CD8-positive, alpha-beta memory T cell (primary cell): ENCODE measurements at places on chromosomes 7 and 10. TPM values are rescaled to one million over a fixed set of nuclear protein-coding genes. Genes with fewer than 3 reads are reported as not detected.

DNA sequence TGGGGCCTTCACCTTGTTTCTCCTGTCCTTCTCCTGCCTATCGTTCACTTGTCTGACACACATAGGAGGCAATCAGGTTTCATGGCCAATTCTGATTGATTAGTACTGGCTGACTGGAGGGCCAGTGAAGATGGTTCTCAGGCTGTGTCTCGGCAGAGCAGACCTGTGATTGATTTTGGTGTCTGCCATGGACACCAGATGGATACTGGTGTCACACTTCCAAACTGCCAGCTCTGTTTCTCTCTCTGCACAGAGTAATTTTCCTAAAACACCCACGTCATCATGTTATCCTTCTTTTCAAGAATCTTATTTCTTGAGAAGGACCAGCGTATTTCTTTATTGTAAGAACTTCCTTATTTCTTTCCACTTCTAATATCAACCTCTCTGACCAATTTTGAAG lies 117.1 kb downstream of the ICA1 start:
- no peak for DNase-seq
- H3K4me3 ChIP-seq, result no peak overlapping the region
- H3K36me3 ChIP-seq, result no peaks in the 10 kb centered on the region
- no peaks in the 10 kb centered on the region for H3K27me3 ChIP-seq

The ENKUR gene
- total RNA-seq, result not detected

GRCh38 chr10:96440361-96441292 lies 73.1 kb downstream of the TLL2 start:
- no peaks in the 10 kb centered on the region for H3K4me1 ChIP-seq
- no peaks in the 10 kb centered on the region for H3K27me3 ChIP-seq
- H3K4me3 ChIP-seq, result no peak overlapping the region
- no peak for DNase-seq
- H3K36me3 ChIP-seq, result no peaks in the 10 kb centered on the region

GRCh38 chr10:48659790-48660189 lies 24.9 kb upstream of the WDFY4 start:
- peaks cover 5% of the 10 kb centered on the region for H3K4me1 ChIP-seq
- no peaks in the 10 kb centered on the region for H3K27me3 ChIP-seq
- DNase-seq, result no peak
- no peaks in the 10 kb centered on the region for H3K36me3 ChIP-seq
- H3K27ac ChIP-seq, result no peak overlapping the region

GRCh38 chr10:89657302-89657701 lies 12.3 kb upstream of the PANK1 start:
- H3K4me3 ChIP-seq, result no peak overlapping the region
- H3K27me3 ChIP-seq, result no peaks in the 10 kb centered on the region
- no peak overlapping the region for H3K27ac ChIP-seq
- H3K36me3 ChIP-seq, result no peaks in the 10 kb centered on the region

DNA sequence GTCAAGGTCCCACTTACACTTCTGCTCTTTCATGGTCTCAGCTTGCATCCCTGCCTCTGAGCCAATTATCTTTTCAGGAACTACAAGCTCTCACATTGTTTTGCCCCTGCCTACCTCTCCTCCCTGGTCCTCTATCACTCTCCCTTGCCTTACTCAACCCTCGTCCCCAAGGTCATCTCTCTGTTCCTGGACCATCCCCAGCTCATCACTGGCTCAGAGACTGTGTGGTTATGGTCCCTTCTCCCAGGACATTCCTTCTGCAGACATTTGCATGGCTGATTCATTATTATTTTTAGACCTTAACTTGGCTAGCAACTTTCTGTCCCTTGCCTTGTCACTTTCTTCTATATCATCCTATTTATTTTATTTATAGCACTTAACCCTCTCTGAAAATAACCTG lies 17.8 kb upstream of the GPAM start:
- no peaks in the 10 kb centered on the region for H3K36me3 ChIP-seq
- H3K4me1 ChIP-seq, result no peaks in the 10 kb centered on the region
- no peaks in the 10 kb centered on the region for H3K27me3 ChIP-seq
- DNase-seq, result no peak
- no peak overlapping the region for H3K4me3 ChIP-seq

GRCh38 chr7:71753956-71754664 lies 622.2 kb downstream of the GALNT17 start:
- no peaks in the 10 kb centered on the region for H3K27me3 ChIP-seq
- H3K27ac ChIP-seq, result no peak overlapping the region
- DNase-seq, result no peak
- H3K4me3 ChIP-seq, result no peak overlapping the region
- no peaks in the 10 kb centered on the region for H3K36me3 ChIP-seq

The LANCL2 gene
- total RNA-seq, result 24.1 TPM

DNA sequence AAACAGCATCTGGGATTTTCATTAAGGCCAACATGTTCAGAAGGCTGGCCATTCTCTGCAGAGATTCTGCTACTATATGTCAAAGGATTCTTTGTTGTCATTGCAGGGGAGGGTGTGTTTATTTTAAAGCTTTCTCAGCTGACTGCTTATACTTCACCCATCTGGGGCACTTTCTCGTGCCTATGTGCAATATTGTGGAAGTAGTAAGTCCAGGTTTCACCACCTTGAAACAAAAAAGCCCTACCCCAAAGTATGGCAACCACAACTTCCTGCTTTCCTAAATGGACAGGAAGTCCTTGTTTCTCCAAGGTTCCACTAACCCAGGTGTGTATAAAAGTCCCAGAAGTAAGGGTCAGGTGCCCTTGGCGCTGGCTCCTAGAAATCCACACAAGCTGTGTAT lies 58.7 kb upstream of the COL1A2 start:
- H3K27me3 ChIP-seq, result no peaks in the 10 kb centered on the region
- DNase-seq, result no peak
- no peak overlapping the region for H3K4me3 ChIP-seq
- H3K27ac ChIP-seq, result no peak overlapping the region
- no peaks in the 10 kb centered on the region for H3K4me1 ChIP-seq
- no peaks in the 10 kb centered on the region for H3K36me3 ChIP-seq

DNA sequence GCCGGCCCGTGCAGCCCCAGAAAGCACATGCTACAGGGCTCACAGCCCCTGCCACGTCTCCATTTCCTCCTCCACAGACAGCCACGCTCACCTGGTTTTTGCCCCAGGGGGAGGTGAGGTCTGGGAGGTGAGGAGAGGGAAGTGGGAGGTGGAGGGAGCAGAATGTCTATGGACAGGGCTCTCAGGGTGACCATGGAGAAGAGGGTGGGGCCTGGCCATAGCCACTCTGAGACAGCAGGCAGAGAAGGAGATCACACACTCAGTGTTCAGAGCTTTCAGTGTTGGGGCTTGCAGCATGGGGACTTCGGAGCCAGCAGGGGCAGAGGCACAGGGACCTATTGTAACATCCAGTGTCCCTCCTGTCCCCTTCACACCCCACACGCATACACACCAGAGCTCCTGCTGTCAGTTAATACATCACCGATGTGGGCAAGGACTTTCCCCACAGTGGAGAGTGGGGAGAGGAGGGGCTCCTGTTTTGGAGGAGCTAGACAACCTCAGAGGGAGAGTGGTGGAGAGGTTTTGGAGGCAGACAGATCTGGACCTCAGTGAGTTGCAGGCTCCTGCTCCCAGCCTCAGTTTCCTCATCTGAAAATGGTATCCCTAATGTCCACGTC lies 14.4 kb downstream of the WDFY4 start:
- no peaks in the 10 kb centered on the region for H3K36me3 ChIP-seq
- H3K4me3 ChIP-seq, result no peak overlapping the region
- H3K4me1 ChIP-seq, result no peaks in the 10 kb centered on the region

DNA sequence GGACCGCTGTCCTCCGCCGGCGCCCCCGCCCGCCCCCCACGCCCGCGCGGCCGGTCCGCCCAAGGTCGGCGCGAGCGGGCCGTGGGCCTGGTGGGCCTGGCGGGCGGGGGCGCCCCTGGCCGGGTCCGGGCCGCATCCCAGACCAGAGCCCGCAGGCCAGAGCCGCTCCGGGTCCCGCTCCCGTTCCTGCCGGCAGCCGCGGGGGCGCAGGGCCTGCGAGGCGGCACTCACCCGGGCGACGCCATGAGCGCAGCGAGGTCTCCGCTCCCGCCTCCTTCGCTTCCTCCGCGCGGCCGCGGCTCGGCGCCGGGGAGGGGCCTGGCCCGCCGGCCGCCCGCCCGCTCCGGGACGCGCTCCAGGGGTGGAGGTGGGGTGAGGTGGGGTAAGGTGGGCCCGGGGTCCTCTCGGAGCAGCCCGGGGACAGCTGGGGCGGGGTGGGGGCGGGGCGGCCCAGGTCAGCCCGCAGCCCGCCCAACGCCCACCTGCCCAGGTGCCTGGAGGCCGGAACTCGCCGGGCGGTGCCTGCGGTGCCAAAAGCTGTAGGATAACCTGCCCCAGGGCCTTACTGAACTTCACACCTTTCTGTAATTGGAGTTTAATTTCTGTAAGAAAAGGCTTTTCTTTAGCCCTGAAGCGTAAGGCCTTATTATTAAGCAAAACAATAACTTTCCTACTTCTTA lies at the start of gene URGCP:
Gene URGCP (minus strand): TSS at position 266 of the 680 bp plus-strand sequence. CDS start 21 bp downstream, at position 245.
- H3K27ac ChIP-seq, result peak within 1 kb of the TSS; percentile 57
- DNase-seq, result peak; percentile 39
- no peaks in the 10 kb centered on the region for H3K36me3 ChIP-seq
- no peaks in the 10 kb centered on the region for H3K27me3 ChIP-seq

DNA sequence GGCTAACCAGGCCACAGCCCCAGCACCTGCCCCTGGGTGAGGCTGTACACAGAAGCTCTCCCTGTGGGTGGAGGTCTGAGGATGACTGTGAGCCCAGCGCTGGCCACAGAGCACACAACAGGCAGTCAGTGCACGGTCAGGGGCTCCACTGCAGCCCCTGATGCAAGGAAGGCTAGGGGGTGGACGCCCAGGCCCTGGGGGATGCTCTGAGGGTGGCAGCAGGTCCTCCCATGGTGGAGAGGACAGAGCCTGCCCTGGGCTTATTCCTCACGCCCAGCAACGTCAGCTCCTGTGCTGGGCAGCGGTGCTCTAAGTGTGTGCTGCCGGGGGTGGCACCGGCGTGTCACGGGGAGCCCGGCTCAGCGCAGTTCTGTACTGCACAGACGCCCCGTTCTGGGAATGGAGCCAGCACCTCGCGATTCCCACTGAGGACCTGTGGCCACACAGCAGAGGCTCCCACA lies 223.2 kb downstream of the MAD1L1 start:
- no peak overlapping the region for H3K27ac ChIP-seq
- no peak for DNase-seq
- H3K4me1 ChIP-seq, result no peaks in the 10 kb centered on the region
- H3K4me3 ChIP-seq, result no peak overlapping the region

The NOLC1 gene
- 304 TPM for total RNA-seq
